GM04504 (cell line): ENCODE measurements at places on chromosomes 11 and 22.

- DNase-seq = no peak
These were observed 27.1 kb downstream of the NXPE2 start for GRCh38 chr11:114705280-114706024.

GRCh38 chr11:6607190-6607795 is 3.7 kb downstream of the ILK start:
- DNase-seq = no peak

DNA sequence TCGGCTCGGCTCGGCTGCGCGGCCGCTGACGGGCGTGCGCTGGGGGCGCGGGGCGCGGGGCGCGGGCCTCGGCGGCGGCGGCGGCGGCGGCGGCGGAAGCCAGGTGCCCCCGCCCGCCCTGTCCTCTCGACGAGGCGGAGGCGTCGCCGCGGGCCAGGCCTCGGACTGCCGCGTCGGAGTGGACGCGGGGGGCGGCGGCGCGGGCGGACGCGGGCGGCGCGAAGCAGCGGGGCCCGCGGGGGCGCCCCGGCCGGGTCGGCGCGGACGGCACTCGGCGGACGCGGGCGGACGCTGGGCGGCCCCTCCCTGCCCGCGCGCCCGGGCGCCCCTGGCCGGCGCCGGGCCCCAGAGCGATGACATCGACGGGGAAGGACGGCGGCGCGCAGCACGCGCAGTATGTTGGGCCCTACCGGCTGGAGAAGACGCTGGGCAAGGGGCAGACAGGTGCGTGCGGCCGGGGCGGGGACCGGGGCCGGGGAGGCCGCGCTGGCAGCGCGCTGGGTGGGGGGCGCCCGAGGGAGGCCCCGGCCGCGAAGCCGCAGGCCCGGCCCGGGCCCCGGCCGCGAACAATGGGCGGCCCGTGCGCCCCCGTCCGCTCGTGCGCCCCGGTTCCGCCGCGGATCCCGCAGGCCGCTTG is at the start of gene BRSK2:
Gene BRSK2, plus strand, starts transcription at position 3 of the 637 bp plus-strand sequence. Its CDS starts 351 bp downstream, at position 354.
- DNase-seq = no peak

GRCh38 chr11:1820463-1821325 is 14.1 kb upstream of the SYT8 start:
- no peak for DNase-seq

DNA sequence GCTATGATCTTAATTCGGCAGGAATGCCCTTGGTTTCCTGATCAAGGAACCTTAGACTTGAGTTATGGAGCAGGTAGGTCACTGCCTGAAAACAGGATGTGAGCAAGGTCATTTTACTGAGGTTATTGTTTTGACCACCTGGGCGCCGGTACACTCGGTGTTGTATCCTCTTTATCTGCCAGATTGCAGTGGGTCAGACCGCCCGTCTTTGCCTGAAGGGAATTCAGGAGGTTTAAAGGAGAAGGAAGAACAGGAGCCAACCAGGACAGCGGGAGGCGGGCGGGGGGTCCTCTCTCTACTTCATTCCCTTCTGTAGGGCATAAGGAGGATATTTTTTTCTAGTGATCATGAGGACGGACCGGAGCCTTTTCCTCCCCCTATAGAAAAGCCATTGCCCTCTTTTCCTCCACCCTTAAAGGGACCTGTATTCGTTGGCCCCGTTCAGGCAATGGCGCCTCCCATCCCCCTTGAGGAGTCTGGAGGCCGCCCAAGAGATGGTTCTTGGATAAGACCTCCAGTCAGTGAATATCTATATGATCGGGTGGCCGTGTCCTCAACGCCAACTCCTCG is 649 bp downstream of the MS4A15 start:
- DNase-seq = no peak

DNA sequence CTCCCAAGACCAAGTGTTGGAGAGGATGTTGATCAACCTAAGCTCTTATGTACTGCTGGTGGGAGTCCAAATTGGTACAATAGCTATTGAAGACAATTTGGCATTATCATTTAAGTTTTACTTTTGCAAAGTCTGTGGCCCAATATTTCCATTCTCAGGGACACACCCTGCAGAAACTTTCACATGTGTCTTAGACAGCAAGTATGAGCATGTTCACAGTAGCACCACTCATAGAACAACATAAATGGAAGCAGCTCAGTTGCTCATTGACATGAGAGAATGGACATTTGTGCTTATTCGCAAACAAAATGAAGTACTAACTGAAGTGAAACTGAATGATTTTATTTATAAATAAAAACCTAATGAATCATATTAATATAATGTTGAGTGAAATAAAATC is 135.5 kb downstream of the NOX4 start:
- no peak for DNase-seq

GRCh38 chr22:44496844-44497217 is 1.2 kb downstream of the RTL6 start:
- DNase-seq = no peak

DNA sequence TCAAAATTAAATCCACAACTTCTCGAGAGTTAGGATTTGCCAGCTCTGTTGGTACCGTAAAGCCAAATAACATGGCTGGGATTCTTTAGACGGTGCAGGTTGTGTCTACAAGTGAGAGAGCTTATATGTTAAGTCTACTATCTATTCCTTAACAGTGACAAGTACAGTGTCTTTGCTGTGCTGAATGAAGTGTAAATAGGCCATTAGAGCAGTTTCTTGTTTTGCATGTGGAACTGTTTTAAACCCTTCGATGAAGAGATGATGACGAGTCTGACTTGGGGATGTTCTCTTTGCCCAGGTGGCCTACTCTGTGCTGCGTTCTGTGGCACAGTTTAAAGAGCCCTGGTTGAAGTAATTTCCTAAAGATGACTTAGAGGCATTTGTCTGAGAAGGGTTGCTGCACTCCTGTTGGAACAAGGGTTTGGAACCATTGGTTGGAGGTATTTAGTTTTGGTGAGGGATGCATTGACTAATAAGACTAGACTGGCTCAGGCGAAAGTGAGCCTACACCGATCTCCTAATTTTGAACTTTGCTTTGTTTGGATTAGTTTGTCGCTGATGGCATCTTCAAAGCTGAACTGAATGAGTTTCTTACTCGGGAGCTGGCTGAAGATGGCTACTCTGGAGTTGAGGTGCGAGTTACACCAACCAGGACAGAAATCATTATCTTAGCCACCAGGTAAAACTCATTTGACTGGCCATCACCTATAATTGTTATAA is 988 bp downstream of the RPS3 start:
- DNase-seq = no peak

DNA sequence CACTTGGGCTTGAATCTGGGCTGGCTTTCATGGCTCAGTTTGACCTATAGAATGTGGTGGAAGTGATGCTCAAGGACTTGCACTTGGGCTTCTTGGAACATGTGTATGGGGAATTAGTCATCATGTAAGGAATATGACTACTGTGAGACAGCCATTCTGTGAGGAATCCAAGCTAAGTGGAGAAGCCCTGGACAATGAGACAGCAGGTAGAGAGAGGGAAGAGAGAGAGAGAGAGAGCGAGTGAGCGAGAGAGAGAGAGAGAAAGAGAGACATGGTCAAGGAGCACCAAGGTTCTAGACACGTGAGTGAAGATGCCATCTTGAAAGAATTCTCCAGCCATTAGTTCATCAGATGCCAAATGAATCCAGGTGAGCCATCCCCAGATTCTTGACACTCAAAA is 261.6 kb upstream of the SORL1-AS1 start:
- DNase-seq = no peak

DNA sequence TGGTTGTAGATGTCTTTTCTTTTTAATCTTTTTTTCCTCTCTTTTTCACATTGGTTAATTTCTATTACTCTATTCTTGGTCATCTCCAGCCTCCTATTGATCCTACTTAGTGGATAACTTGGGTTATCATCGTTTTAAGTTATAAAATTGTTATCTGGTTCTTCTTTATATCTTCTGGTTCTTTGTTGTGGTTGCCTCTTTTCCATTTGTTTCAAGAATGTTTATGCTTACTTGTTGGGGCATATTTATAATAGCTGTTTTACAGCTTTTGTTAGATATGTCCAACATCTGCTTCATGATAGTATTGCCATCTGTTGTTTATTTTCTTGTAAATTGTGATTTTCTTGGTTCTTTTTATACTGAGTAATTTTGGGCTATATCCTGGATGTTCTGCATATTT is 1429.6 kb downstream of the TBC1D22A start:
- no peak for DNase-seq

DNA sequence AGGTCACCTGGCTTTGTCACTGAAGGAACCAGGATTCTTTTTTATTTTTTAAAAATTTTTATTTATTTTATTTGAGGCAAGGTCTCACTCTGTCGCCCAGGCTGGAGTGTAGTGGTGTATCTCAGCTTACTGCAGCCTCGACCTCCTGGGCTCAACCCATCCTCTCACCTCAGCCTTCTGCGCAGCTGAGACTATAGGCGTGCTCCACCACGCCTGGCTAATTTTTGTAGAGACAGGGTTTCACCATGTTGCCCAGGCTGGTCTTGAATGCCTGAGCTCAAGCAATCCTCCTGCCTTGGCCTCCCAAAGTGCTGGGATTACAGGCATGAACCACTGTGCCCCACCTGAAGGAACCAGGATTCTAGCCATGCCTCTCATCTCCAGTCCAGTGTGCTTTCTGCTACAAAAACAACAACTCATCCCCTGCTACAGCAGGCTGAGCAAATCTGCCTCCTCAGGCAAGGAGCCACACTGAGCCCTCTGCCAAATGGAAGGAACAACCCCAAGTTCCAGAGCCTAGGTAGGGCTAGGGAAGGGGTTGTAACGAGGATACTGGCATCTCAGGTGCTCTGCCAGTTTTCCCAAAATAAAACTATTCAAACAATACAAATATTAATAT is 2.6 kb upstream of the PEX26 start:
- DNase-seq = no peak

DNA sequence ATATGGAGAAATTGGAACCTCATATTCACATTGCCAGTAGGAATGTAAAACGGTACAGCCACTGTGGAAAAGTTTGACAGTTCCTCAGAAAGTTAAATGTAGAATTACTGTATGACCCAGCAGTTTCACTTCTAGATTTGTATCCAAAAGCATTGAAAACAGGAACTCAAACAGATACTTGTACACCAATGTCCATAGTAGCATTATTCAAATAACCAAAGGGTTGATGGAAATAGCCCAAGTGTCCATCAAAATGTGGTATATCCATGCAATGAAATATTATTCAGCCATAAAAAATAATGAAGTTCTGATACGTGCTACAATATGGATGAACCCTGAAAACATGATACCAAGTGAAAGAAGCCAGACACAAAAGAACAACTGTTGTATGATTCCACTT is 17.8 kb downstream of the PRRG4 start:
- DNase-seq = no peak

DNA sequence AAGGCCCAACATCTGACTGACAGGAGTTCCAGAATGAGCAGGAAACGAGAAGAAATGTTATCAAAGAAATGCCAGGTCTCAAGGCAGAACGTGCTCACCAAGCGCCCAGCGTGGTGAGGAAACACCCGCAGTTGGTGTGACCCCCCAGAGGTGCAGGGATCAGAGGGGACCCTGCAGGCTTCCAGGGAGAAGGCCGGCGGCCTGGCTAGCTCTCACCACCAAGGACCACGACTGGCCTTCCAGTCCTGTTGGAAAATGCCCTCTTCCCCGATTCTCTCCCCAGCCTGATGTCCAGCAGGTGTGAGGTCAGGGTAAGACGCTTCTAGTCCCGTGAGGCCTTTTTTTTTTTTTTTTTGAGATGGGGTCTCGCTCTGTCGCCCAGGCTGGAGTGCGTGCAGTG is 189.1 kb downstream of the IGLL1 start:
- DNase-seq = no peak

- no peak for DNase-seq
These were observed 64.8 kb downstream of the LRRC4C start for GRCh38 chr11:41394521-41395195.

DNA sequence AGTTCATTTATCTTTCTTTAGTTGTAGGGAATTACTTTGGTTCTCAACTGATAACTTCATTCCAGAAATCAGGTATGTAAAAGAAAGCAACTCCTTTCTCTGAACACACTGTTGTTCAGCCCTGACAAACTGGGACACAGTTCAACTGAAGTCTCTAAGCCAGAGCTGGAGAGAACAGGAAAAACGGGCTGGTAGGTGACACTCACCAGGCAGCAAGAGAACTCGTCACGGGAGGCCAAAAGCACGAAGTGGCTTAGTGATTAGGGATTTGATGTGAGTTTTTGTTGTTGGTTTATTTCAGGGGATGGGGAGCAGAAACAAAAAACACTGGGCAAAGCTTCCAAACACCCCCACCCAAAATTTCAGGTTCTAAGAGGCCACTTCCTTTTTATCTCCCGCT is 54.1 kb downstream of the MYH9 start:
- no peak for DNase-seq

GRCh38 chr11:45593992-45594391 is 71.4 kb downstream of the CHST1 start:
- no peak for DNase-seq

DNA sequence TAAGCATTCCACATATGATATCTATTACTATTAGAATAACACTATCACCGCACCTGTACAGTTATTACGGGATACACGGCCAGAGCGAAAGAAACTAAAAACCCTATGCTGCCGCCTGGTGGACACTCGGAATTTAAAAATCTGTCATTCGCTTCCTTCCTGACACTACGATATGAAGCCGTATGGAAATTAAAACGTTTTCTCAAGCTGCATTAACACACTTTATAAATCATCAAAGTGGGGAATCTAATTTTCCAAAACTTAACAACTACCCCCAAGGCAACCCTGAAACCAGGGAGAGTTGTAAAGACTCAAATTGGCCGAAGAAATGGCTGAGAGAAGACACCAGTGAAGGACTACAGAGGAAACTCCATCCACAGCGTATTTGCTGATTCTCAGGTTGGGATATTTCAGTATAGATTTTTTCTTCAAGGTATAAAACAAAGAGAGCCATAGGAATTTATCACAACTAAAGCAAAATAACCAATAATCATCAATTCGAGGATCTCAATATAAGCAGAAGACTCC is 1.4 kb downstream of the CCDC73 start:
- DNase-seq = peak; percentile 10

DNA sequence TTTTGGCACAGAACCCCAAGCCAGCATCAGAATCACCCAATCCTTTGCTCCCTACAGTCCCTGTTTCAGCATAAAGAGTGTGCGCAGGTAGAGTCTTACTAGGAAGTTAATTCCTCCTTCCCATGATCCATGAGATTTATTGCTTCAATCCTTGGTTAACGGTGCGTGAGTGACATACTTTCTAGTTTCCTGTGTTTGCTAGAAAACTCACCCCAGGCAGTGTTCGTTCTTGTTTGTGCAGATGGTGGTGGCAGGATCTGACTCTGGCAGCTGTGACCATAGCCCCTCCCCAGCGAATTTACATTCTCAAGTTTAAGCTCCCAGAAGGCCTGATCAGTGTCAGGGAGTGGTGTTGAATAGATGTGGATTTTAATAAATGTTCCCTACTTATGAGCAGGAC is 106.7 kb upstream of the CCT8L2 start:
- DNase-seq = no peak

GRCh38 chr22:35645646-35646045 is 2.6 kb upstream of the APOL6 start:
- DNase-seq = no peak

DNA sequence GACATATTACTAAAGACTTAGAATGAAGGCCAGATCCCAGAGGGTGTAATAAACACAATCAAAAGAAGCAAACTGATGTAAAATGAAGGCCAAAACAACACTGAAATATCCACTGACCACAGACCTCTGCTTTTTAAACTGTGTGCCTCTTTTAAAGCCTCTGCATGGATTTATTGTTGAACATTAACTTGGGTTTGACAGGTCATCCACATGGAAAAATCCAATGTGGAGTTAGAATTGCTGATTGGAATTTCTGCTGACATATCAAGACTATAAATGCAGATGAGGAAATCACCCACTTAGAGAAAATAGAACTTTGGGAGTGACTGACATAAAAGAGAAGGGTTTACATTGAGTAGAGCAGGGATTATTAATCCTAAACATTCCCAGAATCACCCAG is 853.9 kb upstream of the RAG2 start:
- no peak for DNase-seq

- DNase-seq = no peak
These were observed 228.1 kb downstream of the MN1 start for GRCh38 chr22:27573280-27574001.
